ENCODE measurements at places on chromosomes 3 and 15.

DNA sequence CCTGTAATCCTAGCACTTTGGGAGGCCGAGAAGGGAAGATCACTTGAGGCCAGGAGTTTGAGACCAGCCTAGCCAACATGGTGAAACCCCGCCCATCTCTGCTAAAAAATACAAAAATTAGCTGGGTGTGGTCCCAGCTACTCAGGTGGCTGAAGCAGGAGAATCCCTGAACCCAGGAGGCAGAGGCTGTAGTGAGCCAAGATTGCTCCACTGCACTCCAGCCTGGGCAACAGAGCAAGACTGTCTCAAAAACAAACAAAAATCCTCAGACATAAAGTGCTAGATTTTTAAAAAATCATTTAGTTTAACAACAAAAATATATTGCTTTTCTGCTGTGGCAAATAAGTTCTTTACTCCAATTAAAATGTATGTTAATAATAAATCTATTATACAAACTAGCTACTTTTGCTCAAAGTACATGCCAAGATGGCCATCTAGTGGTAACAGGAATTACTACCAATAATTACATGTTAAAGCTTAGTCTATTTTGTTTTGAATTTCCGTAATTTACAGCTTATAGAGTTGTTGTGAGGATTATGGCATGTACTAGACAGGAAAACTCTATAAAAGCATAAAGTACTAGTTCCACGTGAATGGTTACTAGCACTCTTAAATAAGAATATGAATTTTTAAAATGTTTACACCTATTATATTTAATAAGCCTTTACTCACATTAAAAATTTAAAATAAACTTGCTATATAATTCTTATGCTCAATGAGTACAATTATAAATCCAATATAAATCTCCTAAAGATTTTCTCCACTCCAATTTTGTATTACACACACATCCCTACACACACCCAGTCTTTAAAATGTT, 39.0 kb downstream of the GABPB1 start:
- DNase-seq: peak; percentile 63

- no peak for DNase-seq
Observed at GRCh38 chr3:126730376-126730775, 26.3 kb downstream of the CHCHD6 start.

GRCh38 chr3:147377412-147378367, 28.7 kb downstream of the ZIC4 start:
- no peak for DNase-seq

DNA sequence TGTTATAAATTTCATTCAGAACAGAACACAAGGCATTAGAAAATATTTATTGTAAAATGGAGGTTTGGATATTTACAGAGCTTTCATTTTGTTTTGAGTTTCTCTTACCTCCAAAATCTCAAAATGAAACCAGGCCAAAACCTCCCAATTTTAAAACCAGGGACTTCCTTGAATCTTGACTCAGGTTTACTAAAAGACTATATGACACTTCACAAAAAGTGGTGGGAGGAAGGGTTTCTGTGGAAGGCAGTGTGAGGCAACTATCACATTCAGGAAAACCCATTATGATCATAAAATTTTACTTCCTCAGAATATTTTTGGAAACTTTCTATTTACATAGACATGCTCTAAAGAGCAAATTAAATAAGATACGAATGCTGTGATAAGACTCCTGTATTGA, 205.8 kb upstream of the EOMES start:
- no peak for DNase-seq

- DNase-seq: no peak
Observed at GRCh38 chr15:38058596-38059075, 124.2 kb downstream of the TMCO5A start.

GRCh38 chr15:32959077-32959476, 235.4 kb downstream of the FMN1 start:
- DNase-seq: no peak

DNA sequence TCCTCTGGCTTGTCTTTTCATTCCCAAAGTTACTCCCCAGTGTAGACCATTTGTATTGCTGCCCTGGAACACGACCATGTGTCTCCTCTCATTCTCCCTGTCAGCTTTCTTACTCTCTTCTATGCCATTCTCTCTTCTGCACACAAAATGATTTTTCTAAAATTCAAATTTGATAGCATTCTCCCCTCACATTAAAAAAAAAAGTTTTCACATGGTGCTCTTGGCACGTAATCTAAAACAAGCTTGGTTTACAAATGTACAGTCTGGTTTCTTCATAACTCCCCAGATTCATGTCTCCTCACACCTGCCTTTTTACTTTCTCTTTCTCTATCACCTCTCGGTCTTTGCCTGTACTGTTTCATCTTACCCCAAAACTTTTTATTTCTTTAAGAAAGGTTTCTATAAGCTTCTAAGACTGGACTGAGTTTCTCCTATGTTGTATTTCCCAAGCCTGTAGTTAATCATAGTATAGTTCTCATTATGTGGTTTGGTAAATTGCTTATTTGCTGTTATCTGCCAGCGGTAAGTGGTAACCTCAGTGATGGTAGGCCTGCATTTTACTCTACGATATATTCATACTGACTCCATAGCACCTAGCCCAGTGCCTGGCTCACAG, 31.2 kb downstream of the BCHE start:
- DNase-seq: no peak

- no peak for DNase-seq
Observed at GRCh38 chr3:11450015-11450414, 177.8 kb downstream of the ATG7 start.

DNA sequence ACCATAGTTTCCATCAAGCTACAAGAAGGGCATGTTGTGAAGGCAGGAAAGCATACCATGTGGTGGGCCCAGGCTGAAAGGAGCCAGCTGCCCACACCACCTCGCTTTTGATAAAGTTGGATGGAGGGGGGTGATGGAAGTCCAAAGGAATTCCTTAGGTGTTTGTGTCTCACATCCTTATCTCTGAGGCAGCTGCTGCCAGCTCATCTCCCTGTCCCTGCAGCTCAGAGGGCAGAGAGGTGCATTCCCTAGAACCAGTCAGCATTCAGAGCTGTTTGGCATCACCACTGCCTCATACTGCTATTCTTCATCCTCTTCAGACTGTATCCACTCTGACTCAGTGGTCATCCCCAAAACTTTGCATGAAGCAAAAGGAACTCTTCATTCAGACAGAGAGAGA, 141.5 kb upstream of the BFSP2 start:
- DNase-seq: no peak

GRCh38 chr15:64524778-64525177, 64.4 kb downstream of the ZNF609 start:
- DNase-seq: no peak

DNA sequence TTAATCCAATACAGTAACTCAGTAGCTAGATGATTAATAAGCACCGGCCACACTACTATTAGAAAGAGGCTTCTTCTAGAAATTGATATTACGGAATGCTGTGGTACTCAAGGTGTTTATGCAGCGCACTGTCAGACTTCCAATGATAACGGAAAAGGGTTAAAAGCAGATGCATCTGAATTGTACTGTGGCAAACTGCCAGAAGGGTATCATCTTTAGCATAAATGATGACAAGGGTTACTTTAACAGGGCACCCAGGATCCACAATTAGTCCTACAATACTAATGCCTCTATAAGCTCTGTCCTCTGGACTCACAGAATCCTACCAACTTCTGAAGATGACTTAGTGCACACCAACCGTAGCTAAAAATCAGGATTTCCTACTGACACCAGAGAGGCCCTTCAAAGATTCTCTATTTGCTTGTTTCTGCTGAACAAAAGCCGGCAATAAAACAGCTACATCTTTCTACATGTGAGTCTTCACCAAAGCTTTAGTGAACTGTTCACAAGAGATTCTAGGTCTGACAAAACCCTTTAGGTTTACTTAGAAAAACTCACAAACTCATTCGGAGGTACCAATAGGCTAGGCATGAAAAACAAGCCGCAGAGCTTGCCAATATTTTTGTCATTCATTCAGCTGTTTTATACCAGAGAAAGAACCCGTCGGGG, 7.1 kb downstream of the SATB1 start:
- no peak for DNase-seq

GRCh38 chr15:88257311-88258092, 963 bp upstream of the NTRK3 start:
- no peak for DNase-seq

GRCh38 chr3:30516238-30516637, 90.2 kb upstream of the TGFBR2 start:
- peak; percentile 63 for DNase-seq

GRCh38 chr3:169256796-169257522, 406.6 kb downstream of the MECOM start:
- no peak for DNase-seq

- no peak for DNase-seq
Observed at GRCh38 chr3:48930590-48930989, 11.9 kb downstream of the ARIH2 start.

GRCh38 chr15:61489571-61489970, 260.5 kb upstream of the RORA start:
- no peak for DNase-seq
